Stimulated activated CD4-positive, alpha-beta T cell treated with anti-CD3 and anti-CD28 coated beads, Interleukin-15, amount 100 ng/mL, for 48 hours (primary cell): ENCODE measurements at places on chromosomes 1 and 21.

DNA sequence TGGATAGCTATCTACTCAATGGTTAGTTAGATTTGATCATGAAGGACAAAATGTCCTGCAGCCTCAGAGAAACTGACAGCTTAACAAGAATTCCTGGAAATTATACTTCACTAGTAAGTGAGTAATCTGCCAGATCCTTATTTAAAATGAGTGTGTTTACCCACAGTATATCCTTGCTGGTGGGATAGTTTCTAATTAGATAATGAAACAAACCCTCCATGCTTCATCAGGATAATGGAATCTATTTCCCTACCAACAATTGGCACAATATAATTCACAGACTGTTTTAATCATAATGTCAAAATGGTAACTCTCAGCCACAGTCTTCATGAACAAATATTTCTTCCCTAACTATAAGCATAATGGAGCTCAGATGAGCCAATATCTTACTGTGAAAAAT lies 239.4 kb upstream of the ST6GALNAC5 start:
- DNase-seq: no peak

DNA sequence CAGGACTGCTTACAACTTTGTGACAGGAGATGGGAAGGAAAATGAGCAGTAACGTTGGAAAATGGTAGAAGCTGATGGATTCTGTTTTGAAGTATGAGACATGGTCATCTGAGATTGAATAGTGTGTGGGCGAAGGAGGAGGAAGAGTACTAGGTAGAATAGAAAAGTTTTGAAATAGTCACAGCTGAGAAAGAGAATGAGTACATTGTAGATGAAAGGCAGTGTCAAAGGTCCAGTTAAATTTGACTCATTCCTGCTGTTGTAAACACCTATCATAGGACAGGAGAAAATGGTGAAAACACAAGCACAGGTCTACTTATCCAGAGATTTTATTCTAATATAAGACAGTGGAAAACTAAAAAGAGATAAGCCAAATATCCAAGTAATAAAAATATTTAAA lies 56.8 kb upstream of the CFHR3 start:
- DNase-seq: no peak

- DNase-seq: no peak
Observed at GRCh38 chr1:12249181-12249580, 19.4 kb downstream of the VPS13D start.

DNA sequence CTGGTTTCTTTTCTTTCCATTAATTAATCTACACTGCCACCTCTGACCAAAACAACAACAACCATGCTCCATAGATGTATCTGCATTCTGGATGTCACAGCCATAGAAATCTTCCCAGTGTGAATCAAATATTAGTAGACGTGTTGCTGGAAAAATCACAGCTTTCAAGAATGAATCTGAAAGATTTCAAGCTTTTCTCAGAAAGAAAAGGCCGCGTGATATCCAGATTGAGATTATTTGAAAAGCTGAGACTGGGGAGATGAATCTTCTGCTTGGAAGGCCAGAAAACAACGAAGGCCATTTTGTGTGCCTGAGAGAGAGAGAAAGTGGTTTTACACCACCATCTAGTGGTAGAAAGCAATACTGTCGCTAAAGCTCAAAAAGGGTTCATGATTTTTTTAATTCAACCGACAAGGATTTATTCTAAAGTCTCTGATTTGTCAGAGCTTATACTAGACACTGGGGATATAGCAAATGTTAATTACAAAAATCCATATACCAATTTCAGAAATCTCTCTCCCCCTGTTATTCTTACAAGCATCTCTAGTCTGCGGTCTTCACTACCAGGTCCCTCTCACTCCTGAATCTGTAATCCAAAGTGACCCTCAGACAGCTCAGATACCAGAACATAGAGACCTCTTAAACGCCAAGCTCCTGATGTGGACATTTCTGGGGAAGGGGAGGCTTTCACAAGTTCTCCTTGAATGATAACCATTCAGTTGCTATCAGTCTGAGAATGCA lies 87.5 kb upstream of the SGIP1 start:
- no peak for DNase-seq

DNA sequence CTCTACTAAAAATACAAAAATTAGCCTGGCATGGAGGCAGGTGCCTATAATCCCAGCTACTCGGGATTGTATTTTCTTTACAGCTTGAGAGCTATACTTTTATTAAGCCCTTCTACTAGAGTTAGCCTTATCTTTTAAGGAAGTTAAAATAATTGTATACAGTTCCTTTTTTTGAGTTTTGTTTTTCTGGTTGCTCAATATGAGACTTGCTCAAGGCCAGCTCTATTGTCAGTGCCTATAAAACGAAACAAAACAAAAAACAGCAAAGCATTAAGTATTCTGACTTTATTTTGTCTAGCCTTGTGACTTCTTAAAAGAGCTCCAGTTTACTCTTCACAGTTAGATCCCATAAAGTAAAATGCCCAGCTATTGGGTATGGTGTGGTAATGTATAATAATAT lies 17.2 kb downstream of the PKN2 start:
- no peak for DNase-seq

DNA sequence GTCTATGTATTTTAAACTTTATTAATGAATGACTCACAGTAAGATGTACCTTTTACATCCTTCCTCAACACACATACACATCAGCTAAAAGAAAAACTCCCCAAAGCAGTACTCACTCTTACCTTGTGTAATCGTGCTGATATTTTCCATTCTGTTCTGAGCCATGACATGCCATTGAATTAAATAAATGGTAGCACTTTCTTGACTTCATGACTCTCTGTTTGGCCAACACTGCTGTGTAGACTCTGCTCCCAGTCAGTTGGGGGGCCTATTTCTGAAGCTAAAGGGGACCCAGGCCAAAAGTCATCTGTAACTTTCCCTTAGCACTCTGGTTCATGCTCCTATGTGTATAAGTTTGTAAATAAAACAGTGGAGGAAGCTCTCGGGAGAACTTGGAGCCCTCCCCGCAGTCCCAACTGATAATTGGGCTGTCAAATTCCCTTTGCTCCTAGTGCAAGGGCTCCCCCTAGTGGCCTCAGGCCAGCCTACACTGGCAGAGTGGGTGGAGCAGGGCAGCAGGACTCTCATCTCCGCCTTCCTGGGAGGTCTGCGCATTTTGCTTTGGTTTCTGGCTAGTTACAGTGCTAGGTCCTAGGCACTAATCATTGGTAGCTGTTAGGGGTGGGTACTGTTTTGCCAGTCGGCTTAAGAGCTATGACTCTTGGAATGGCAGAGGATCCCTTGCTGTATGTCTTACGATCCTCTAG lies 1.7 kb upstream of the FYB2 start:
- peak; percentile 59 for DNase-seq

DNA sequence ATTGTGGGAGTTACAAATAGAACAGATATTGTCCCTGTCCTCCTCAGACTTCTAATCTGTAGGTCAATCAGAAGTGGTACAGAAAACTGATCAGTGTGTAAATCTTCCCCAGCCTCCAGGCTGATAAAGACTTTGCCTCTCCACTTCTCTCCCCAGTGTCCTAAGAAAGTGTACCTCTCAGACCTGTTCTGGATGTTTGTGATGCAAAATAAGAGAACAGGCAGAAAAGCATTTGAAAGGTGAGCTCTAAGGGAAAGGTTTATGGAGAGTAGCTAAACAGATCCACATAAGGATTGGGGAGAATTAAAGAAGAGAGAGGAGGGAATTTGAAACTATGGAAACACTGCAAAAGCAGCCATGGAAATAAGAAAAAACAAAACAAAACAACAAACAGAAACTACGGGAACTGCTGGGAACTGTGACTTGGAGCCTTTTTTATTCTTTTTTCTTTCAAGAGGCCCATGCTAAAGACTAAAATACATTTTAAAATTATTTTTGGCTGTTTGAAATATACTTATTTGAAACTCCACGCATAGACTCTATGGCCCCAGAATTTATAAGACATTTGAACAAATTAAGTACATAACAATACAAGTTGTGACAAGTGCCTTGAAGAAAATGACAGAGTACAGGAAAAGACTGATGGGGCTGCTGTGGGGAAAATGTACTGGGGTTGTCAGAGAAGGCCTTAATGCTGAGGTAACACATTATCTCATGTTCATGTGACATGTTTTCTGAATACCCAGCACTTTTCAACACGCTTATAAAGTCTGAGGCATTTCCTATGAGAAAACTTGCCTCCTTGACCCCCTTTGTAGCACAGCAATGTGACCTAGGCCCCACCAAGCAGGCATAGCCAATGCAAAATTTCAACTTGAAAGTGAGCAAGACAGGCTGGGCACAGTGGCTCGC lies 51.2 kb downstream of the TRAF5 start:
- DNase-seq: no peak

DNA sequence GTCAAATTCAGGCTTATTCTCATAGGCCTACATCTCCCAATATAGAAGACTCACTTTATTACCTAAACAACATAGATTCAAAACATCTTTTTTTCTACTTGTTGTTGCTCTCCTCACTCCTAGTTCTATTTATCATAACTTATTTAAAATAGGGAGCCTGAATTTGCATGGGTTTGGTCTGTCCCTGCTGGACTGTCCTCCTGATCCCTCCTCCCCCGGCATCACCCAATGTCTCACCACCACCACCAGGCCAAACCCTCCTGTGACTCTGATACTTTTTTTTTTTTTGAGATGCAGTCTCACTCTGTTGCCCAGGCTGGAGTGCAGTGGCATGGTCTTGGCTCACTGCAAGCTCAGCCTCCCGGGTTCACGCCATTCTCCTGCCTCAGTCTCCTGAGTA lies 31.8 kb upstream of the MYBPHL start:
- DNase-seq: no peak

- DNase-seq: no peak
Observed at GRCh38 chr1:185786524-185786923, 52.3 kb downstream of the HMCN1 start.

- no peak for DNase-seq
Observed at GRCh38 chr1:178973652-178974101, 52.0 kb upstream of the FAM20B start.

GRCh38 chr1:224456637-224456953 lies 22.0 kb upstream of the WDR26 start:
- no peak for DNase-seq

- no peak for DNase-seq
Observed at GRCh38 chr1:202589190-202589930, 120.9 kb downstream of the SYT2 start.
